ENCODE measurements at places on chromosomes 12 and 14.
A peak's percentile ranks its signal among the peaks of the same experiment; 100 is the strongest.

- no peak for DNase-seq
These were observed 28.3 kb downstream of the PSMA6 start for GRCh38 chr14:35320472-35320871.

DNA sequence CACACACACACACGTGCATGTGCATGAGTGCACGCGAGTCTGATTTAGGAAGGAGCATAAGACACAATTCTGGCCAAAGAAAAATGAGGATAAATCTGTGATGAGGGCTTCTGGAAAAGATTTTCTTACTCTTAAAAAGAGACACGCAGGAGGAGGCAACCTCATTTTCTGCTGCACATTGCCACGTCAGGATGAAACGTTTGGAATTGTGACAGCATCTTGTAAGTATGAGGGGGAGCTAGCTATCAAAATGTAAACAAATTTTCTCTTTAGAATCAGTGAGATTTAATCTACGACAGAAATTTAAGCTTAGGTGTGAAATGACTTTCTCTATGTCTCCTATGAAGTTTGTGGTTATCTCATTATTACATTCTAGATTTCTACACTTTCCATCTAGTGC lies 31.1 kb upstream of the NUBPL start:
- DNase-seq, result no peak

- no peak for DNase-seq
These were observed 499 bp upstream of the GXYLT1 start for GRCh38 chr12:42145197-42145549.

- DNase-seq, result no peak
These were observed 1.3 kb downstream of the ASCL1 start for GRCh38 chr12:102958830-102959176.

- no peak for DNase-seq
These were observed 40.5 kb upstream of the CLMN start for GRCh38 chr14:95359994-95360826.

DNA sequence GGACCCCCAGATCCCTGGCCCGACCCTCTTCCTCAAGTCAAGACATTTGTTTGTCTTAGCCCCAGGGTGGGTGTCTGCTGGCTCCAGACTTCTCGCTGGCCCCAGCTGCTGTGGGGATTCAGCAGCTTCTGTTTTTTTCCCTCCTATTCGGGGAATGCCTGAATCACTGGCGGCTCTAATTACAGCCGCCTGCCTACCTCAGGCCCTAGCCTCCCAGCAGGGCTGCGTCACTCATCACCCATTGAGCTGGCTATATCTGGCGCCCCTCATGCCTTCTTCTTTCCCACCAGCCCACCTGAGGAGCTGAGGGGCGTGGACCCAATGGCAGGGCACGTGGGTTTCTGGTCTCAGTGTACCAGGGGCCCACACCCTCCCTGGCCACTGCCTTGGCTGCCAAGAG lies 10.1 kb downstream of the KRT80 start:
- DNase-seq, result peak; percentile 24

GRCh38 chr12:63151623-63152320 lies 771 bp upstream of the AVPR1A start:
- peak; percentile 66 for DNase-seq

DNA sequence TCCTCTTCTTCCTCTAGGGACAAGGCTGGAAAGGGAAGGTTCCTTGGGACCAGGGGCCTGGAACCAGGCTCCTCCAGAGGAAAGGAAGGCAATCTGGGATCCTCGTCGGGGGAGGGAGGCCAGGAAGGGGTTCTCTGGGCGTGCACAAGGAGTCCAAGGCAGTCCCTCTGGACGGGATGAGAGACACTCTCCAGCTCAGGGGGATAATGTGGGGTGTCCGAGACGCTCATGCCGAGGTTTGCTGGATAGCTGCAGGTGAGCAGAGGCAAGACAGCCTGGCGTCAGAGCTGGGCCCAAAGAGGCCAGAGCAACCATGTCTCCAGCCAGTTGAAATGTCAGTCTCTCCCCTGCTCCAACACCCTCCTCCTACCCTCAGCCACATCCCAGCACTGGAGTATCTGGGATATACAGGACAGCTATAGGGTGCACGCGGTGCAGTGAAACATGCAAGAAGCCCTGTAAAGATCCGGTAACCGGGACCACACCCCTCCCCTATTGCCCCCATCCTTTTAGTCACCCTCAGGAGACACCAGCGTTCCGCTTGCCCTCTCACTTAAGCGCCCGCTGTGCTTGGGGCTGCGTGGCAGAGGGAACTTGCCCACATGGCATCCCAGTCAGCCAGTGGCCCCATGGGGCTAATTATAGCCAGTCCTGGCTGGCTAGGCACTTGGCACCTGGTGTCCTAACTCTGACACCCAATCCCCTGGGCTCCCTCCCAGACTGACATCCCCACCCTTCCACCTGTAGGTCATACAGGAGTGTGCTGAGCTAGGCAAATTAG lies at the start of gene KLHL33:
TSS of gene KLHL33 (minus strand) at position 585 of the 781 bp plus-strand sequence. CDS start at position 230, 355 bp downstream.
- DNase-seq, result no peak

- DNase-seq, result peak; percentile 71
These were observed 262.0 kb upstream of the TMPO start for GRCh38 chr12:98253207-98254037.

DNA sequence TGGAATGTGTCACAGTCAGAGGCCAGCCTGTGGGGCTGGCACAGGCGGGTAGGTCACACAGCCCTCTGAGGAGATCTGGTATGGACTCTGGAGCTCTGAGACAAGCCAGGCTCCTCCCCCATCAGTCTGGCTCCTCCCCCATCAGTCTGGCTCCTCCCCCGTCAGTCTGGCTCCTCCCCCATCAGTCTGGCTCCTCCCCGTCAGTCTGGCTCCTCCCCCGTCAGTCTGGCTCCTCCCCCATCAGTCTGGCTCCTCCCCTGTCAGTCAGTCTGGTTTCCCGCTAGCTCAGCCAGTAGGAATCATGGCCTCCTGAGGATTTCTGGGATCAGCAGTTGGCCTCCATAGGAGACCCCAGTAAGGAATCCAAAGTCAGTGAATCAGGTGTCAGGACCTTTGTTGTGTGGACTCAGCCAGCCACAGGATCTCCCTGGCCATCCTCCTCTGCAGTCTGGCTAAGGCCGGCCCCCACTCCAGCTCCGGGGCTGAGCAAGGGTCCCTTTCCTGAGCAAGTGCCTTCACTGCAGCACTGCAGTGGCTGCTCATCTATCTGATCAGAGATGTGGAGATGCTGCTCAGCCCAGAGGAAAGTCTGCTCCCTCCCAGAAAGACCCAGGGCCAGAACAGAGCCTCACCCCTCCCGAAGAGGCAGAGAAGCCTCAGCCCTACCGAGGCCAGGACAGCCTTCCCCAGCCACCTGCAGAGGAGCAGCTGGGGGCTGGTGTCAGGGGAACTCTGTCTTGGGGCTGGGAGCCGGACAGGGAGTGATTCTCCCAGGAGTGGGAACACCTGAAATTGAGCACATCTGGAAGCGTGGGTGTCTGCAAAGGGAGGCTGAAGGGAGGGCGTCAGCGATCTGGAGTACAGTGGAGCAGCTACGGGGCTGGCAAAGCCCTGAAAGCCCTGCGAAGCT lies 35.7 kb downstream of the IQSEC3 start:
- no peak for DNase-seq

- DNase-seq, result no peak
These were observed 220.3 kb upstream of the FKBP4 start for GRCh38 chr12:2574355-2574935.

DNA sequence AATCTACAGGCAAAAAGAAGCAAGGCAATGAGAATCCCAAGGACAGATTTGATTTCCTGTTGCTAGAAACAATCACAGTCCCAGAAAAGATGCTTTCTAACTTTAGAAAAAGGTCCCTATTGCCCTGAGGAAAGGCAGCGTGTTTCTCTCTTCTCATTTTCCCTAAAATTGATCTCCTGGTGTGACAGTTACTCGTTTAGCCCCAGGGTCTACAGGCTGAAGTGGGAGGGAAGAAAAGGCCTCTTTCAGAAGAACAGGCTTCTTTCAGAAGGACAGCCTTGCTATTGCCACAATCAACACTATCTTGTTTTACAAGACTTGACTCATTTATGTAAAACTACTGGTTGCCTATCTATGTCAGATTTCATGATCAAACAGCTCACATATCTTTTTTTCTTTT lies 121.8 kb upstream of the OR4E1 start:
- DNase-seq, result no peak

DNA sequence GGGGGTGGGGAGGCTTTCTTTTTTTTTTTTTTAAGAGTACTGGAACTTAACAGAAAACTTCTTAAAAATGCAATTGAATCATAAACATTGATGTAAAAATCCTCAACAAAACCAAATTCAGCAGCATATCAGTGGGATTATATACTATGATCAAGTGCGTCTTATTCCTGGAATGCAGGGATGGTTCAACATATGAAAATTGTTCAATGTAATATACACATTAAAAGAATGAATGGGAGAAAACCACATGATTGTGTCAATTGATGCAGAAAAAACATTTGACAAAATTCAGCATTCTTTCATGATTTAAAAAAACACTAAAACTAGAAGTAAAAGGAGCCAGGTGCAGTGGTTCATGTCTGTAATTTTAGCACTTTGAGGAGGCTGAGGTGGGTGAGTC lies 41.2 kb upstream of the CCT2 start:
- no peak for DNase-seq

GRCh38 chr14:35333797-35334743 lies 41.9 kb downstream of the PSMA6 start:
- DNase-seq, result no peak

GRCh38 chr12:55448825-55449224 lies 4.9 kb downstream of the OR6C2 start:
- no peak for DNase-seq

DNA sequence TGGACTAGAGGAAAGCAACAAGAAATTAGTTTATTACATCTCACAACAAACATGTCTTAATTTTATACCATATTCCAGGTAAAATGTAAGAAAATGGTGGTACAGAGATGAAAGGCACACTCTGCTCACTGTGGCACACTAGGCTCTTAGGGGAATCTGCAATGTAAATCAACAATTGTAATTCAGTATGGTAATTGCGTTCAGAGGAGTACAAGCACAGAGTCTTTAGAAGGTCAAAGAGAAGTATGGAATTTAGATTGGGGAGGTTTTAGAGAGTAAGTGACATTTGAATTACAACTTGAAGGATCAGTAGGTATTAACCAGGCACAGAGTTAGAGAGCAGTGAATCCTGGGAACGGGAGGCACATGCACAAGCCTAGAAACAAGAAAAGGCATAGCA lies 694.0 kb upstream of the USP15 start:
- no peak for DNase-seq

DNA sequence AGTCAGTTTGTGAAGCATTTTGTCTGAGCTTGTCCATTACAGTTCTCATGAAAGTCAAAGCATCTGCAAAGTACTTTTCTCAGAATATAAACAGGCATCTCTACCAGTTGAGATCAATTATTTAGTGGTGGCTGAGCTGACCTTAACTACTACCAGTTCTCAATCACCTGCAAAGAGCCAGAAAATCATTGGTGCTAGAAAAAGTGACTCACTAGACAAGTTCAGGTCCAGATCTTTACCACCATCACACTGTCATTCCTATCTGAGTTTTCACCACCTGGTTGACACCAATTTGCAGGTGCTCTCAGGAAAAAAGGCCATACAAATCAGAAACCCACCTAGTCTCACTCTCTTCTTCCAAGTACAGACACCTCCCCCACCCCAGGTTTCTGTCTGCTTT lies 33.3 kb downstream of the ITPR2 start:
- DNase-seq, result no peak

DNA sequence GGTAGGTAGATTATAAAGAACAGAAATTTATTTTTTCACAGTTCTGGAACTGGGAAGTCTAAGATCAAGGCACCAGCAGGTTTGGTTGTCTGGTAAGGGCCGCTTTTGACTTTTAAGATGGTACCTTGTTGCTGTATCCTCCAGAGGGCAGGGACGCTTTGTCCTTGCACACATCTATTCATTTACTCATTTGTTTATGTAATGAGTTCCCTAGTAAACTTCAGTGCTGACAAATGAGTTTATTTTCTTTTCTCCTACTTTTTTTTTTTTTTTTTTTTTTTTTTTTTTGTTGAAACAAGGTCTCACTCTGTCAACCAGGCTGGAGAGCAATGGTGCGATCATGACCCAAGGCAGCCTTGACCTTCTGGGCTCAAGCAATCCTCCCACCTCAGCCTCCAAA lies 195.7 kb downstream of the FBXL14 start:
- DNase-seq, result no peak

GRCh38 chr12:19390051-19390598 lies 49.2 kb upstream of the AEBP2 start:
- no peak for DNase-seq

DNA sequence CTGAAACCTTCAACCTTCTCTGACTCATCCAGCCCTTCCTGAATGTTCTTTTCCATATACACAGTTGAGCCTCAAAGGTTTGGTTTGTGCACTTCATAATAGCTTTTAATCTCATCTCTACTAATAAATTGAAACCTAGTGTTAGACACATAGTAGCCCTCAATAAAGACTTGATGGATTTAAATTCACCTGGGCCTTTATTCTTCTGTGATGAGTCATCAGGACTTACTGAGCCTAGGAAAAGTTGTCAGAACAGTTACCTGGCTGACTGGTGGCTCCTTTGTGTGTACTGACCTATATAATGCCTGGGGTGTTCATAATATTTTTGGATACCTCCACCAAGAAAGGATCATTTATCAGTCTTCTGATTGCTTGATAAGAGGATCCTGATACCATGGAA lies 86.4 kb upstream of the NTF3 start:
- DNase-seq, result no peak

GRCh38 chr14:40197344-40197743 lies 765.1 kb upstream of the FBXO33 start:
- no peak for DNase-seq

GRCh38 chr12:113831016-113831415 lies 135.1 kb downstream of the RBM19 start:
- DNase-seq, result no peak

- DNase-seq, result no peak
These were observed 76.0 kb downstream of the RFLNA start for GRCh38 chr12:124370851-124371250.

DNA sequence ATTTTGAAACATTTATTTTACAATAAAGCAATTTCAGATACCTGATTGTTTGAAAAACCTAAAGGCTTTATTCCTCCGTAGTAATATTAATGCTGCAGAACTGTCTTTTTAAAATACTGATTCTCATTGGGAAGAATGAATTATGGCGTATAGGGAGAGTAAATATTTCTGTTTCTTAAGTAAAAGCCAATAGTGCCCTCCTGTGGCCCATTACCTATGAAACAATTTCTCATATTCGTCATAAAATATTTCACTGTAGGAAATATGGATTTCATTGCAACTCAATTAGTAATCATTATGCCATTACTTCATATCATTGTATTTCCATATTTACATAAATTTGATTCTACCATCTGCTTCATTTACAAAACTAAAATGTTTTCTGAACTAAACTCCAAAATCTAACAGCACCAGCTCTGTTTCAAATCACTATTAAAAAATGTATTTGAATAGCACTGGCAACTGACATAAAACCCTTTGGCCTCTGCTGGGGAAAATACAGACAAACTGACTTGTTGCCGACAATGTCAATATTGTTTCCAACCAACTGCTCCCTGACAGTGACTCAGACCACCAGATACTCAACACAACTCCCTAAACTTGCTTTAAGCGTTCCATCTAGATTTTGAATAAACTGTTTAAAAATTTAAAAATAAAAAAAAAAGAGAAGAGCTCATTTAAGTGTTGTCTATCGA lies 290.3 kb downstream of the NAV3 start:
- no peak for DNase-seq

GRCh38 chr12:13749389-13749788 lies 232.0 kb downstream of the GRIN2B start:
- DNase-seq, result no peak

All from NCI-H1105 (cell line).